SHP77 (cell line): ENCODE measurements at places on chromosomes 6 and 20.
A peak's percentile ranks its signal among the peaks of the same experiment; 100 is the strongest.

GRCh38 chr6:135270676-135271536 lies 89.8 kb downstream of the MYB start:
- DNase-seq = no peak

DNA sequence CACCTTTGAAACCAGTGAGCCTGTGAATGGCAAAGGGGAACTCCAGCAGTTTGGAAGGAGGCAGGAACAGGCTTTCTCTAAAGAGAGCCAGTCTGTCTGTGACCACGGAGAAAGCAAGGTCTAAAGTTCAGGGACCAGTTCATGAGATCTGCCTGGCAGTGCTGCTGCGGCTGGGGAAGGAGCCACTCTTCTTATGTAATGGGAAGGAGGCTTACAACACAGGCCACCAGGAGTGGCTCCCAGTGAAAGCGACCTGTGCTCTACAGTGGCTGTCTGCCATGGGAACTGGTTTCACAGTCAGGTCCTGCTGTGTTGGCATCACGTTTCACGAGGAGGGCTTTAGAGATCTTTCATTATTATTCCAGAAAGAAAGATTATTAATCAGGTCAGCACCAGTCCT lies 291.9 kb upstream of the PRDM1 start:
- no peak for DNase-seq

DNA sequence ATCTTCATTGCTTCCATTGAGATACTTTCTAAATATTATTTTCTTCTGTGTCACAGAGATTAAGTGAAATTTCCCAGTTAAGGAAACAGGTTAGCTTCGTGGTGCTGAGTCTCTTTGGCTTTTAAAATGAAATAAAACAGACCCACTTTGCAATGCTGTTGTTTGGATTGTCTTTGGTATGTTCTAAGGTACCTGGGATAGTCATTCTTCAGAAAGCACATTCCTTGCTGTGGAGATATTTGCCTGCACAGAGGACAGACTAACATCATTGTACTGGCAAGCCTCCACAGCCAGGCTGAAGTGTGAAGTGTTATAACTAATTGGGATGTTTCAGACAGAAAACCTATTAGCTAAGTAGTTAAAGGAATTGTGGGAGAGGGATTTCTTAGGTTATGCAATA lies 148.8 kb upstream of the EPHA7 start:
- DNase-seq = no peak

DNA sequence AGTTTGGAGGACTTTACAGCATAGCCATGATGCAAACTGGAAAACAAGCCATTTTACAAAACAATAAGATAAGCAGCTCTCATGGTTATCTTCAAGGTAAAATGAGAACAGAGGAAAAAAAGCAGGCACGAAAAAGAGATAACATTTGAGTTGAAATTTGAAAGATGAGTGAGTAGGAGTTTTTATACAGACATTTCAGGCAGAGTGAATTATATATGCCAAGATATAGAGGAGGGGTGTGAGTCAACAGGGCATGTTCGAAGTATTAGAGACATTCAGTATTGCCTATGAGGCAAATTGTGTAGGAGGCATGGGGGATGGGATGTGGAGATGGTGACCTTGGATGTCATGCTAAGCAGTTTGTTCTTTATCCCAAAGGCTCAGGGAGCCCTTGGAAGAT lies 240.5 kb upstream of the MAN1A1 start:
- no peak for DNase-seq

- DNase-seq = no peak
These were observed 33.7 kb downstream of the GCNT2 start for GRCh38 chr6:10554826-10555225.

- no peak for DNase-seq
These were observed 45.8 kb upstream of the PAK5 start for GRCh38 chr20:9884666-9885065.

GRCh38 chr6:93801101-93801847 lies 381.9 kb upstream of the EPHA7 start:
- no peak for DNase-seq

DNA sequence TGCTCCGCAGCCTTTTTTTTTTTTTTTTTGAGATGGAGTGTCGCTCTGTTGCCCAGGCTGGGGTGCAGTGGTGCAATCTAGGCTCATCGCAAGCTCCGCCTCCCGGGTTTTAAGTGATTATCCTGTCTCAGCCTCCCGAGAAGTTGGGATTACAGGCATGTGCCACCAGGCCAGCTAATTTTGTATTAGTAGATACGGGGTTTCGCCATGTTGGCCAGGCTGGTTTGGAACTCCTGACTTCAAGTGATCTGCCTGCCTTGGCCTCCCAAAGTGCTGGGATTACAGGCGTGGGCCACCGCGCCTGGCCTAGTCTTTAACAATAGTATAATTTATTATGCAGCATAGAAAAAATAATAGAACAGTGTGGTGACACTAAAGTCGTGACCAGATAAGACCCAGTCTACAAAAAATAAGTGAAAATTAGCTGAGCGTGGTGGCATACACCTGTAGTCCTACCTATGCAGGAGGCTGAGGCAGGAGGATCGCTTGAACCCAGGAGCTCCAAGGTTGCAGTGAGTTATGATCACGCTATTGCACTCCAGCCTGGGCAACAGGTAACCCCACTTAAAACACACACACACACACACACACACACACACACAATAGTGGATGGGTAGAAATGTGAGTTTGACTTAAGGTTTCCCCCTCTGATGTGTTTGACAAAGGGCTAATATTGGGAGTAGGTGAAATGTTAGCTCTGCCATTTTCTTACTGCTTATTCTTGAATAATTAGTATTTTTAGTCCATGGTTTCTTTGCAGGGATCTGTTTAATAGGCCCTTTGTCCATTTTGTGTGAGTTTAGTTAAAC lies 6.5 kb downstream of the PIM1 start:
- no peak for DNase-seq

DNA sequence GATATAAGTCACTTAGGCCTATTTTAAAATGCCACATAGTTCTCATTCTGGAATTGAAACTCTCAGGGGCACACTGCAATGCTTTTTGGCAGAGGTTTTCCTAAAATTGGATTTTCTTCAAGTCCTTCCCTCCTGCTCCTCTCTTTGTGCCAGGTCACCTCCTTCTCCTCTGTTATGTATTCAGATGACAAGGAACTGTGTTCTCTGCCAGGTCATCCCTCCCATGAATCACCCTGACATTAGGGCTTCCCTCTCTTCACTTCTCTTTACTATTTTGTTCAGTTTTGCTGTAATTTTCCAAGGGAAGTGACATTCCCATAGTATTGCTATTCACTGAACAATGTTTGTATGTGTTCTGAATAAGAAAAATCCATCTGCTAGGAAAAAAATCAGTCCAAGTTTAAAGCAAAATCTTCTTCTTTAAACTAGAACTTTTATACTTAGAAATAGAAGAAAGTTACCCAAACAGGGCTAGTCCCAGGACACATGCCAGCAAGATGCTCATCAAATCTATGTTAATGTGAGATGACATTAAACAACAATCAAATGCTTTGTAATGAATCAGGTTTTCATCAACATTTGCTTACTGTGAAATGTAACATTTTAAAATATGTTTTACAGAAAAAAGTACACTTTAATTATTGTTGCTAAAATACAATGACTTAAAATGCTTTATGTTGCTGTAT lies 461.1 kb downstream of the MMUT start:
- DNase-seq = no peak

GRCh38 chr6:73258721-73259120 lies 4.3 kb downstream of the KHDC1 start:
- no peak for DNase-seq

DNA sequence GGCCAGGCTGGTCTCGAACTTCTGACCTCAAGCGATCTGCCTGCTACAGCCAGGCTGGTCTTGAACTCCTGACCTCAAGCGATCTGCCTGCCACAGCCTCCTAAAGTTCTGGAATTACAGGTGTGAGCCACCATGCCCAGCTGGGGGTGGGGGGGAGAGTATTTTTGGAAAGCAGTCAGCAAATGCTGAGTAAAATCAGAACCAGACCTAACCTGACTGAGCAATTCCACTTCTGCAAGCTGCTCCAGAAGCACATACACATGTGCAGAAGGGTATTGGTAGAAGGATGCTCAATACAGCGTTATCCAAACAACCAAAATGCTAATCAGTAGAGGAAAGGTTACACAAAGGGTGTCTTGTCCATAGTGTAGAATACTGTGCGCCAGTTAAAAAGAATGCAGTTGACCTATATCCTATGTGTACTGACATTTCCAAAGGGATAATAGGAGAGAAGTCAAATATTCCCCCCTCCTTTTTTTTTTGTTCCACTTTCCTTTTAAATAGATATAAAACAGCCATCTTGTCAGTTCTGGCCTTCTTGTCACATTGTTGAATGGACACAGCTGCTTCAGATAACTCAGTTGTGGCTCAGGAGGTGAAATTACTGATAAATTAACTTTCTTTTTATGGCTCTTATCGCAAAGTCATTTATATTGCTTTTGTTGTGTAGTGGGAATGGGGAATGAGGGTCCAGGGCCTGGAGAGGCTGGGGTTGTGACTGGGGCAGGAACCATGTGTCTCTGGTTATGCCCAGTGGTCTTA lies 74.6 kb downstream of the DTD1 start:
- no peak for DNase-seq

- DNase-seq = no peak
These were observed 54.6 kb downstream of the RPP21 start for GRCh38 chr6:30399390-30400058.

DNA sequence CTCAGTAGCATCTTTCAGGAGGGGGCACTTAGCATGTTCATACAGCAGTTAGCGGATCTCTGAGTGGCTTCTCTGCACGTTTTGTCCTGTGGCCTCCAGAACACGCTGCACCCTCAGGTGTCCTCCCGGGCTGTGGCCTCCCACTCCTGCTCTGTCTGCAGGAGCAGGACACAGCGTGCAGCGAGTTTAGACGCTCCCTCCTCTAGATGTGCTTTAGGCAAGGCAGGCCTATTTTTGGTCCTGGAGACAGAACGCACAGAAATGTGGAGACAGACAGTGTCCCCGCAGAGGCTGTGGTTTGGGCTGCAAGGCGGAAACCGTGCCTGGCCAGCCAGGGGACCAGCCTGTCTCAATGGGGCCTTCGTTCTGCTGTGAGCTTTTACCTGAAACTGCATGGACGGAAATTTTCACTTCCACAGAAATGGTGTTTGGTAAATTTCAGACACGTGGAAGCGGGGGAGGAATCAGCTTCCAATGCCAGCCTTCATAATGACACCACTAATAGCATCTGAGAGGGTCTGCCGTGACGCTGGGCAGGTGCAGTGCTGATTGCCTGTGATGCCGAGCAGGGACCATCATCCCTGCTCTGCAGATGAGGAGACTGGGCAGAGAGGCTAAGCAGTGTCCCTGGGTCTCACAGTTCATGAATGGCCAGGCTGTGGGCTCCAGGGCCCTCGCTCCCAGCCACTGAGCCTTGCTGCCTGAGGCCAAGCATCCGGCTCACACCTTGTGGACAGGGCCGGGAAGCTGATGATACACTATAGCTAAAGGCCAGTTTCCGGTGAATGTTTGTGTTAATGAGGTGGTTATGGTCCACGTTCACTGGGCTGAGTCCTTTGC lies 120.9 kb downstream of the SYCP2 start:
- DNase-seq = no peak

- peak; percentile 15 for DNase-seq
These were observed 29.4 kb downstream of the LRP11 start for GRCh38 chr6:149834513-149835481.

GRCh38 chr20:34199183-34199582 lies 42.0 kb upstream of the ASIP start:
- no peak for DNase-seq

- no peak for DNase-seq
These were observed 469.3 kb downstream of the CDH26 start for GRCh38 chr20:60427516-60427915.

DNA sequence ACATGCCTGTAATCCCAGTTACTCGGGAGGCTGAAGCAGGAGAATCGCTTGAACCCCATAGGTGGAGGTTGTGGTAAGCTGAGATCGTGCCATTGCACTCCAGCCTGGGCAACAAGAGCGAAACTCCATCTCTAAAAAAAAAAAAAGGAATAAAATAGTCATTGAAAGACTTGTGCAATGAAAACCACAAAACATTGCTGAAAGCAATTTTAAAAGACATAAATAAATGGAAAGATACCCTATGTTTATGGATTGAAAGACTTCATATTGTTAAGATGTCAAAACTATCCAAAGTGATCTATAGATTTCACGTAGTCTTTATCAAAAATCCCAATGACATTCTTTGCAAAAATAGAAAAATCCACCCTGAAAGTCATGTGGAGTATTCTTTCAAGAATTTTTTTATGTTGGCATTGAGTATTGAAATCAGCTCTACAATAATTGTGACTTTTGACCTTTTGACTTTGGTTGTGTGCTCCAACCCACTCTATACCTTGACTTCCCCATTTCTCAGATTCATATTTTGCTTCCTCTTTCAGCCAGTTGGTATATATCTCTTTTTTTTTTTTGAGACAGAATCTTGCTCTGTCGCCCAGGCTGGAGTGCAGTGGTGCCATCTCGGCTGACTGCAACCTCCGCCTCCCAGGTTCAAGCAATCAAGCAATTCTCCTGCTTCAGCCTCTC lies 45.5 kb upstream of the SLC23A2 start:
- no peak for DNase-seq
